WTC11 (cell line): ENCODE measurements at places on chromosomes 7 and 10. TPM values are rescaled to one million over a fixed set of nuclear protein-coding genes. Genes with fewer than 3 reads are reported as not detected.

DNA sequence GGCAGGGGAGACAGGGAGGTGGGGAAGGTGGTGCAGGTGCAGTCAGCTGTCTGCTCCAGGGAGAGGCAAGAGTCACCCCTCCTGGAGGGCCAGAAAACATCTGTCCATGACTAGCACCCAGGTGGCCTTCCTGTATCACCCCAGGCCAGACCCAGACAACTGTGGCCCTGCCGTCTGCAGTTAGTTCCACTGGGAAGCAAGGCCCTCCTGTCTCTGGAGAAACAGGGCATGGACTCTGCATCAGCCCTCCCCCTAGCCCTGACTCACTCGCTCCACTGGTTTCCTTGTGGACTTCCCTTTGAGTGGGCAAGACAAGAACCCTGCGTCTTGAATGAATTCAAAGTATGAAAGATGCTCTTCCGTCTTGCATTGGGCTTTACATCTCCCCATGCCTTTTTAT is 12.6 kb downstream of the TBATA start:
- no peak for DNase-seq
- H3K27me3 ChIP-seq: no peaks in the 10 kb centered on the region; the same call in 1 of the 2 replicates

GRCh38 chr10:71204746-71205145 is 7.6 kb upstream of the UNC5B start:
- peaks cover 27% of the 10 kb centered on the region for H3K4me1 ChIP-seq
- H3K4me3 ChIP-seq: no peak overlapping the region
- H3K27me3 ChIP-seq: peaks cover 9% of the 10 kb centered on the region
- no peaks in the 10 kb centered on the region for H3K36me3 ChIP-seq
- DNase-seq: no peak

- DNase-seq: no peak
- no peaks in the 10 kb centered on the region for H3K36me3 ChIP-seq
- no peak overlapping the region for H3K4me3 ChIP-seq
- H3K27me3 ChIP-seq: peaks cover 7% of the 10 kb centered on the region; the same call in 1 of the 2 replicates
- no peak overlapping the region for H3K27ac ChIP-seq
These were observed 256.0 kb upstream of the ZMIZ1 start for GRCh38 chr10:78812571-78813318.

DNA sequence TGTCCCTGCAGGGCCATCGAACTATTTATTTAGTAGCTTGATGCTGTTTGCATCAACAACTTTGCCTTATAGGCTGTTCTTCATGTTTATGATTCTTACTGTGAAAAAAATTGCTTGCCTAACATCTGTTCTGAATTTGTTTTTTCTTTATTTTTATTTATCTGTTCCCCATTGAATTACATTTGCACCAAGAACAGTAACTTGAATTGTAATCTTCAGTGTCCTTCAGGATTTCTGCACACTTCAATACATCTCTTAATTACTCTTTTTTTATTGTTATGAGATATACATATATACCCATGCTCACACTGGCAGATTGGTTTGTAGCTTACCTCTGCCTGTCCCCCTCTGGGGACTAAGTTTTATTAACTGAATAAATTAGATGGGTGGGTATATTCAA is 64.4 kb downstream of the TBXAS1 start:
- H3K27me3 ChIP-seq: no peaks in the 10 kb centered on the region
- no peak overlapping the region for H3K27ac ChIP-seq
- H3K36me3 ChIP-seq: no peaks in the 10 kb centered on the region
- H3K4me3 ChIP-seq: no peak overlapping the region
- no peak for DNase-seq

DNA sequence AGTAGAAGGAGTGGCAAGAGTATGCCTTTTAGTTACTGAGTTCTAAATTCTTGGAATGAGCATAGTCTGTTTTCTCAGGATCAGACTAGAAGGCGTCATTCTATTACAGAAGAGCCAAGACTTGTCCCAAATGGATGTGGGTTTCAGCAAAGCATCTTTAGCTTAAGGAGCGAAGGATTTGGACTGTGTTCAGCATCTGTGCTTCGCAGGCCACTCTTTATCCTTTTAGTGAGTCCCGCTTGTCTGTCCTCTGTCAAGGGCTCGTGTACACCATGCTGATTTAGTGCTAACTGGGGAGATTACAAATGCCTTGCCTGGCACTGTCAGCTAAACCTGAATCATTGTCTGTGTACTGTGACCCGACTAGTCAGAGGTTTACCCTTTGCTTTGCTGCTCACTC is 465.7 kb downstream of the AUTS2 start:
- peaks cover 13% of the 10 kb centered on the region for H3K4me1 ChIP-seq
- no peaks in the 10 kb centered on the region for H3K36me3 ChIP-seq
- H3K27me3 ChIP-seq: no peaks in the 10 kb centered on the region
- H3K27ac ChIP-seq: no peak overlapping the region
- no peak overlapping the region for H3K4me3 ChIP-seq

DNA sequence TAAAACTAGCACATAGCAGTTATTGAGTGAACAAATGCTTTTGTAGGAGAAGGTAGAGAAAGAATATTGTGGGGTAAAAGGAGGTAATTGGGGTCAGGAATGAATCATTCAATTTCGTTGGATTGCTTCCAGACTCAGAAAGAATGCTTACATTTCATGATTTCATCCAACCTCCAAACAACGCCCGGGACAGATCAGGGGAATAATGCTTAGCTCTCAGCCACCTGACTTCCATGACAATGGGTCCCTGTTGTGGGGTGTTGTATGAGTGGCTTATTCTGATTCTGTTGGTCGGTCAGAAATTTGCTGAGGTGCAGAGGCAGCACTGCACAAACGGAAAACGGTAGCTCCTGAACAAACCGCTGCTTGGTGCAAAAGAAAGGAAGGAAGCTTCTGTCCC is 24.0 kb upstream of the INPP5F start:
- no peak overlapping the region for H3K27ac ChIP-seq
- H3K36me3 ChIP-seq: peaks cover 10% of the 10 kb centered on the region
- H3K4me3 ChIP-seq: no peak overlapping the region
- DNase-seq: no peak
- peaks cover 18% of the 10 kb centered on the region for H3K4me1 ChIP-seq

DNA sequence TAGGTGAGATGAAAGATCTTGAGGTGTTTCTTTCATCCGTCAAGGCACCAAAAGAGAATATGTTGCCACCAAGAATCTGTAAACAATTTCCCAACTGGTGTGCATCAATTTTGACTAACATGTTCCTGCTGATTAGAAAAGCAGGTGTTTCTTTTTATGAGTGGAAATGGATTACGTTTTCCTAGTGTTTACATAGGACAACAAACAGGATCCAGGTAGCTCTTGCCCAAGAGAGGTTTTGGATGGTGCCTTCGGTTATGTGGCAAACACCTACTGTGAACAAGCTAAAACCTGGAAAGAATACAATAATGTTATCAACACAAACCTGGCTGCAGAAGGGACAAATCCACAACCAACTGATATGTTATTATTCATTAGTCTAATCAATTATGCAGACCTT is 53.6 kb upstream of the WNT16 start:
- no peaks in the 10 kb centered on the region for H3K36me3 ChIP-seq
- H3K4me3 ChIP-seq: no peak overlapping the region
- H3K4me1 ChIP-seq: peaks cover 19% of the 10 kb centered on the region
- no peak for DNase-seq

GRCh38 chr10:21145751-21146435 is 248.8 kb upstream of the NEBL start:
- peaks cover 16% of the 10 kb centered on the region for H3K4me1 ChIP-seq
- H3K4me3 ChIP-seq: no peak overlapping the region
- no peaks in the 10 kb centered on the region for H3K36me3 ChIP-seq

GRCh38 chr10:22583683-22584082 is 130.7 kb downstream of the PIP4K2A start:
- peaks cover 10% of the 10 kb centered on the region for H3K4me1 ChIP-seq
- H3K27me3 ChIP-seq: no peaks in the 10 kb centered on the region
- peaks cover 33% of the 10 kb centered on the region for H3K36me3 ChIP-seq
- DNase-seq: no peak
- no peak overlapping the region for H3K27ac ChIP-seq

DNA sequence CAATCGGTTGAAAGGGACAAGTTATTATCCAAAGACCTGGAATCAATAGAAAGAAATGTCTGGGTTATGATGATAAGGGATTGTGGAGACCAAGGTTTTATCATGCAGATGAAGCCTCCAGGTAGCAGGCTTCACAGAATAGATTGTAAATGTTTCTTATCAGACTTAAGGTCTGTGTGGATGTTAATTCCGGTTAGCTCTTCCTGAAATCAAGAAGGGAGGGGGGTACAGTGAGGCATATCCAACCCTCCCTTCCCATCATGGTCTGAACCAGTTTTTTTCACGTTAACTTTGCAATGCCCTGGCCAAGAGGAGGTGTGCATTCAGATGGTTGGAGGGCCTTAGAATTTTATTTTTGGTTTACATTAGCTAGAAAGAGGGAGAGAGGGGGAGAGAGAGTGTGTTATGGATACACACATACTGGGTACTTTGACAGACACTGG is 9.8 kb upstream of the LRRC61 start:
- DNase-seq: no peak
- peaks cover 5% of the 10 kb centered on the region; the same call in 1 of the 2 replicates for H3K36me3 ChIP-seq
- no peak overlapping the region for H3K4me3 ChIP-seq

- H3K4me3 ChIP-seq: no peak overlapping the region
- H3K27ac ChIP-seq: no peak overlapping the region
- H3K27me3 ChIP-seq: no peaks in the 10 kb centered on the region
These were observed 30.8 kb upstream of the KNDC1 start for GRCh38 chr10:133129071-133129858.

IL2RA gene
- total RNA-seq: 0.31 to 0.41 TPM (median 0.32 TPM) in 3 replicates

NUTM2B gene
- 0.20 to 0.34 TPM (median 0.34 TPM) in 3 replicates for total RNA-seq

HOXA7 gene
- total RNA-seq: not detected in 3 replicates
